Stimulated activated naive CD4-positive, alpha-beta T cell treated with Interleukin-2 at 50 U/mL for 16 hours (primary cell): ENCODE measurements at places on chromosomes 1 and 21.

DNA sequence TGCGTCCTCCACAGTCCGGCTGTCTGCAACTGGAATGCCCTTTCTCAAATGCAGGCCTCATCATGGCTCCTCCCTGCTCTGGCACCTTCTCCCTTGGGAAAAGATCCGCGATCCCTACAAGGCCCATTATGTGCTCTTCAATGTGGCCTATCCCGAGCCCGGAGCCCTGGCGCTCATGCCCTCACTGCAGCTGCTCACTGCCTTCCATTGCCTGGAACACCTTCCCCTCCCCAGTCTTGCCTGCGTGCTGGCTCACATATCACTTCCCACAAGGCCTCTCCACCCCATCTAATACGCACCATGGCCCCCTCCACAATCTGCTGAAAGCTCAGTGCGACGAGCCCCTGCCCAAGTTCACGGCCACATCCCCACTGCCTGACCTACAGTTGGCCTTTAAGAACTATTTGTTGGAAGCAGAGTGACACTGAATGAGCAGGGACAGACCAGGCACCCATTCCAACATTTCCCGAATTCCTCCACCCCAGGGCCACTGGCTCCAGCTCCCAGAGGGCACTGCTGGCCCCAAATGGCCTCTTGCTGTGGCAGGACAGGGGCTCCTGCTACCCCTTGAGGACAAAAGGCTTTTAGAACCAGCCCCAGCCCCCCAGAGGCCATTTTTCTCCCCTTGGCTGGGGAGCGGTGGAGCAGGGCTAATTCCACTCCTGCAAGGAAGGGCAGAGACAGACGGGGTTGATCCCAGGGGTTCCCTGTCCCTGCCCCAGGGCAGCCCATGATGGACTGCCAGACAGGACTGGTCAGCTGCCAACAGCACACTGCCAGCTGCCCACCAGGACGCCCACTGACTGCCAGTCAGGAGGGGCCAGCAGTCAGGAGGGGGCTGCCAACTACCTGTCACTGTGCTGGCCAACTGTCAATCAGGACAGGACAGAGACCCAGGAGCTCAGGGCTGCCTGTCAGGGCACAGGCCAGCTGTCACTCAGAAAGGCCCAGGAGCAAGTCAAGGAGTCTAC is 64.8 kb downstream of the DHRS3 start:
- DNase-seq: no peak

DNA sequence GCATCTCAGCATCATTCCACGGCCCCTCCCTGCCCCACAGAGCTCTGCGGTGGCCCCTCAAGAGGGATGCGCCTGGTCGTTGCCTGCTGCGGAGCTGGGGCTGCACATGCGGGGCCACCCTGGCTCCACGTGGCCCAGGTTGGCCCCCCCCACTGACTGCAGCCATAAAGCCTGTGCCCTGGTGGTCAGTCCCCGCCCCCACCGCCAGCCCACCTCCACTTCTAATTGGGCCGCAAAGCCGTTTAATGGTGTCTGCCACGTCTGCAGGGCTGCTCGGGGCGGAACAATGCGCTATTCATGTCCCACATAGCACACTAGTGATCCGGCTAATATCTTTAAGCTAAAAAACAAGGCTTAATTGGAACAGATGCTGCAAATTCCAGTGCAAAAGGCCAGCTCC is 33.5 kb upstream of the ACTRT2 start:
- no peak for DNase-seq

GRCh38 chr1:185260611-185261010 is 56.4 kb downstream of the IVNS1ABP start:
- DNase-seq: no peak

DNA sequence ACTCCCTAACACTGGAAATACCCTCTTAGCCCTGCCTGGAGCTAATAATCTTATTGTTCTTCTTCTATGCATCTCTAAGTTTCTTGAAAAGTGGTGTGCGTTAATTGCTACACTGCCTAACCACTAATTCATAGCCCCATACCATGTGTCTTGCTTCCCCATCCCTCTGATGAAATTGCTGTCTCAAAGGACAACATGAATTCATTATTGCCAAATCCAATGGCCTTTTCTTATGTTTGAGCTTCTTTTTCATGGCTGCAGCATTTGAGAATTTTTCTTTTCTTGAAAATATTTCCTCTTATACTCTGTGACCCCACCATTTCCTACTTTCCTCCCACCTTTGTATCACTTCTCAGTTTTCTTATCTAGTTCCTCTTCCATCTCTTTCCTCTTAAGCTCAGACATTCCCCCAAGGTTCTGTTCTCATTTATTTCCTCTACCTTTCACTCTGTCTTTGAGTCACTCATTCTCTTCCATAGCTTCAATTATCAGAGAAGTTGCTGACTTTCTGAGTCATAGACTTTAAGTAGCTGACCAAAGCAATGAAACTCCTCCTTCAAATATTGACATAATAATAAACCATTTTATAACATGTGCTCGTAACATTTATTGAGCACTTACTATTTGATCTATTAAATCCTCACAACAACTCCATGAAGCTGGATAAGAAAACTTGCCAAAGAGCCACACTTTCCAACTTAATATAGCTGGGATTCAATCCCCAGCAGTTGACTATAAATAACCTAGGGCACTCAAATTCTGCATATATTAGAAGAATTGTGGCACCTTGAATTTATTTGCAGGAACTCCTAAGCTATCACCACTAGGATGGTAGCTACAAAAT is 35.5 kb upstream of the ATP6V1G3 start:
- DNase-seq: no peak

- no peak for DNase-seq
These were observed 61.8 kb upstream of the SYT6 start for GRCh38 chr1:114215436-114215835.

DNA sequence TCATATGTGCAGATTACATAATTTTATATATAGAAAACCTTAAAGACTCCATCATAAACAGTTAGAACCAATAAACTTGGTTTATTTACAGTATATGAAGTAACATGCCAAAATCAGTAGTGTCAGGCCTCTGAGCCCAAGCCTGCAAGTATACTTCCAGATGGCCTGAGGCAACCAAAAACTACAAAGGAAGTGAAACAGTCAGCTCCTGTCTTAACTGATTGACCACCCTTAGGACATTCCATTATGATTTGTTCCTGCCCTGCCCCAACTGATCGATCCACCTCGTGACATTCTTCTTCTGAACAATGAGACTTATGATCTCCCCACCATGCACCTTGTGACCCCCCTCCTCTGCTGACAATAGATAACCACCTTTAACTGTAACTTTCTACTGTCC is 630.3 kb downstream of the AMY1C start:
- no peak for DNase-seq

- no peak for DNase-seq
These were observed 114.5 kb upstream of the PLPPR5 start for GRCh38 chr1:99119188-99119587.

DNA sequence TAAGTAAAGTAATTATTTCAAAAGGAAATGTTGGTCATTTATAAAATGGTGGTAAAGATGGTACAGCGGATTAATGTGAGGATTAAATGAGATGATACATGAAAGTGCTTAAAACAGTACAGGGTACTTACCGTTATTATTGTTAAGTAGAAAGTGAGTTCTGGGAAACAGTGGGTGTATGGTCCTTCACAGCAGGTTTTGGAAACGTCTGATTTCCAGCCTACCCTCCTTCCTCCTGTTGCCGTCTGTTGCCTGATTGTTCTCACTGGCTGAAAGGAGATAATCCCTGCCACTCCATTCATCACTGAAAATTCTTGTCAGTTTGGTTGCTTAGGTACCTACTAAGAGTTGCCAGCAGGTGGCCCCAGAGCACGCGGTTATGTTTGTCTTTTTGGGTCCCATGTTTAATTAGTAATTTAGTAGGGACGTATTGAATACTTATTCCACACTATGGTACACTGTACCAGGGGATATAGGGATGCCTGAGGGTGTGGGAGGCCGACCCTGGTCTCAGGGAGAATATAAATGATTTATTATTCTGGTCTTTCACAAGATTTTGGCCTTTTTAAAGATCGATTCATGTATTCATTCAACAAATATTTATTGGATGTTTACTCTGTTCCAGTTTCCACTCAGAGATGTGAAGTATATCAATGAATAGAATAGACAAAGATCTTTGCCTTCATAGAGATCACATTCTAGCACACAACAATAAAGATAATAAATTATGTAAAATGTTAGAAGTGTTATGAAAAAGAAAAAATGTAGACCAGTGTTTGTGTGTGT is 30.8 kb upstream of the RPTN start:
- peak; percentile 56 for DNase-seq

DNA sequence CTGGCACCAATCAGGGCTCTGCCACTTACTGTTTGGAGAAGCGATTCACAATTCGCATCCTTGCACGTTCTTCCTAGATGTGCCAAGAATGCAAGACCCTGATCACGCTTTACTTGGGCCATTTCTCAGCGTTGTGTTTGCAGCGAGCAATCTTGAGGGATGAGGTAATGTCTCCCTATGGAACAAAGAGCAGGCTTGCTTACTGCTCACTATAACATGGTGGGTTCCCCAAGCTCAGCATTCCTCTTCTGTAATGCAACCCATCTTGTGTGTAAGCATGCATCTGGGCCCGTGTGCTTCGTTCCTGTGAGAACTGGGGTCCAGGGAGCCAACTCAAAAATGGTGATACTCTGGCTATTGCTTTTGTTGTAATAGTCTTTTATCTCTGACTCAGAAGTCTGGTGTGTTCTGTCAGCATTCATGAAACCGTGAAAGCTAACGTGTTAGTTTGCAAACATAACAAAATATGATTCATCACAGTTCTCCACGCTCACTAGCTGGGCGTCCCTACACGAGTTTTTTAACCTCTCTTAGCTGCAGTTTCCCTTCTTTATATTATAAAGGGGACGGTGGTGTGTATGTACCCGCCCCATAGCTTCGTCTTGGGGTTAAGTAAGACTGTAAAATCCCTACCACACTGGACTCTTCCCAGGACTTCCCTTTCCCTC is 33.3 kb downstream of the DNTTIP2 start:
- peak; percentile 61 for DNase-seq
